ENCODE measurements at places on chromosomes 2 and 18.
A peak's percentile ranks its signal among the peaks of the same experiment; 100 is the strongest.

DNA sequence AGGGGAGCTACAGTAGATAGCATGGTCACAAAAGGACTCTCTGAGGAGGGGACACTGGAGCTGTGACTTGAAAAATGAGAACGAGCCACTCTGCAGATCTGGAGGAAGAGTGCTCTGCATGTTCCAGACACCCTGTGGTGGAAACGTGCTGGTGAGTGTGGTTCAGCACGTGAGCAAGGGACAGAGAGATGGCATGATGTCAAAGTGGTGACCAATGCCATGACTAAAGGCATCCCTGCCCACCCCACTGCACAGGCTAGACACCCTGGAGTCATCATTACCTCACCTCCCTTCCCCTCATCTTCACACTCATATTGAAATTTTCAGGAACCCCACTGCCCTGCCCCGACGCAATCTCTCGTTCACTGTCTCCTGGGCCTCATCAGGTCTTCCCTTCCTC lies 56.5 kb downstream of the SLC4A5 start:
- no peak for DNase-seq

GRCh38 chr2:133130548-133131246 lies 437.6 kb downstream of the NCKAP5 start:
- DNase-seq: no peak

DNA sequence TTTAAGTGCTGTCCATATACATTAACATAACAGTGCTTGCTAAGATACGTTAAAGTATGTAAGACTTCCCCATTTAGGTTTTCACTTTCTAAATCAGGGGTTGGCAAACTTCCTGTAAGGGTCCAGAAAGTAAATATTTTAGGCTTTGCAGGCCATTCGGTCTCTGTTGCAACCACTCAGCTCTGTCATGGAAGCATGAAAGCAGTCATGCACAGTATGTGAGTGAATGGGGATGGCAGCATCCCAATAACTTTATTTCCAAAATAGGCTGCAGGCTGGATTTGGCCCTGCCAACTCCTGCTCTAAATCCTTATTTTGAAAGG lies 128.7 kb downstream of the PLA2R1 start:
- DNase-seq: no peak

- no peak for DNase-seq
These were observed 45.0 kb upstream of the SKOR2 start for GRCh38 chr18:47296462-47296861.

- DNase-seq: no peak
These were observed 30.7 kb downstream of the INPP5D start for GRCh38 chr2:233090879-233091278.

DNA sequence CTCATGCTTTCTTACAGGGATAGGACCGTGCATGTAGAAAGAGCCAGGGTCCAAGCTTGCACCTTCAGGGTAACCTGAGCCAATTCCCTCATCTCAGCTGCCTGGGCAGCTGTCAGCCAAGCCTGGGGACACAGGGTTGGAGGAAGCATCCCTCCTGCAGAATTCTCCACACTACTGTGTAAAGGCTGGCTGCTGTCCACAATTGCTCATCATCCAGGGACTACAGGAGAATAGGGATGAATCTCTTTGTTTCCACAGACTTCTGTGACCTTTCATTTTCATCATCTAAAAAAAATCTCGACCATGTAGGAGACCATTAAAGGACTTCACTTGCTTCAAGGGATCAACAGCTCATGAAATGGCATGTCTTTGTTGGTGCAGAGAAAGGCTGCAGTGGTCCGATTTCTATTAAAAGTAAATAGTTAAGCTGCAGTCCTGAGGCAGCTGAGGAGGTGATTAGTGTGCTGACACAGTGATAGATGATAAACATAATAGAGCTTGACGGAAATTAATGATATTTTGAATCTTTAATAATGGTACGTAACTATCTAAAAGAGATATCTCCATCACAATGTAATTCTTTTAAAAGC lies 74.4 kb upstream of the COPS8 start:
- DNase-seq: no peak

GRCh38 chr2:49714454-49714853 lies 560.1 kb upstream of the FSHR start:
- DNase-seq: peak; percentile 23

DNA sequence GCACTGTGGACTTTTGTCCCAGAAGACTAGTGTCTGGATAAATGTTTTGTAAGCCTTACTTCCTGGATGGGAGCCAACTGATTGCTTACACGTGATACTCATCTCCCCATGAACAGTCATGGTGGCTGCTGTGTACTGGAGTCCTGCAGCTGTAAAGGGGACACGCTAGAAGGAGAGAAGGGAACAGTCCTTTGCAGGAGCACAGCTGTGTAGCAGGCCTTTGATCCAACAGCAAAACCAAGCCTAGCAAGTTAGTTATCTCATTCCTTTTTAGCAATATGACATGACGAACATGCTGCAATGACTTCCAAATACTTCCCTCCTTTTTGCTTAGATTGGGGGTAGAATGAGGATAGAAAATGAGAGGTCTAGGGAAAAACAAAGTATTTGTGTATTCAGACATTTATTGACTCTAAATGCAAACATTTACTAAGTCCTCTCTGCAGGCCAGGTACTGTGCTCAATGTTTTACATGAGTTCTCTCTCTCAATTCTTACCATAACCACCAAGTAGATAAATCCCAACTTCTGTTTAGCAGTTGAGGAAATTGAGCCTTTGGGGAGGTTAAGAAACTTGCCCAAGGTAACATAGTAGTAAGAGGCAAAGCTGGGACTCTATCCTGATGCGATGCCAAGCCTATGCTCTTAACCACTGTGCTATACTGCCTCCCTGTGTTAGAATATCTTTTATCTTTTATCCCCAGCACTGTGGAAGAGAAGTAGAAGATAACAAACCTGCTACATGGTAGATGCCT lies 55.4 kb upstream of the CD28 start:
- peak; percentile 74 for DNase-seq

DNA sequence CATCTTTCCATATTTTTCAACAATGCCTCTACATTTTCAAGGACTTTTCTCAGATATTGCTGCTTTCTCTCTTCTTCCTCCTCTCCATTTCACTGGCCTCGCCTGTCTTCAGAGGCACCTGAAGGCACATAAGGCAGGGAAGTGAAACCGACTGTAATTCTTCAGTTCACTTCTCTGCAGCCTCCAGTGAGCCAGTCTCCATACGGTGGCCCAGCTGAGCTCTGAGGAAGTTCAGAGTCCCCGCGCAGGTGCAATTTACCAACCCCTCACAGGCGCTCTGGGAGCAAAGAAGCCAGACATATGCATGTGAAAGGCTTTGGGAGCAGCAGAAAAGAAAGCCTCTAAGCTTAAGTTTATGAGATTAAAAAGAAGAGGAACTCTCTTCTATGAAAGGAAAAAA lies 12.4 kb downstream of the KLHL14 start:
- DNase-seq: no peak

GRCh38 chr2:8525582-8526402 lies 156.1 kb upstream of the ID2 start:
- peak; percentile 77 for DNase-seq

- DNase-seq: no peak
These were observed 32.6 kb upstream of the SPAG16 start for GRCh38 chr2:213251618-213252017.

- DNase-seq: no peak
These were observed 108.1 kb downstream of the ADCYAP1 start for GRCh38 chr18:1012775-1013174.

DNA sequence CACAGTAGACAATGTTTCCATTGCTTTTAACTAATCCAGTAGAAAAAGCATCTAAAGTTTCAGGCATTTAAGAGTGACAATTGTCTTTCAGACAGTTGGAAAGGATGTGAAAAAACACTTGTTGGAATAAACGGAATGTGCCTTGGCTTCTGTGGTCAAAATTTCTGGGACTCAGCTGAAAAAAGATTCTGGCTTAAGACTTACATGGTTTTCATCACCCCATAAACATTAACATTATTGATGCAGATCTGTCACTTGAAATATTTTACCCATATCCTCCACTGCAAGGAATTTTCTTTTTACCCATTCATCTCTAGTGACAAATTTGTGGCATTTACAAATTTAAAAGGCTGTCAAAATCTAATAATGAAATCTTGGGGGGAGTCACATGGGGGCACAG lies 166.0 kb downstream of the SRBD1 start:
- DNase-seq: no peak

GRCh38 chr2:142048581-142048980 lies 82.2 kb downstream of the LRP1B start:
- no peak for DNase-seq

GRCh38 chr2:55092439-55092838 lies 42.2 kb upstream of the RTN4 start:
- no peak for DNase-seq

GRCh38 chr2:159201360-159202063 lies 85.0 kb downstream of the WDSUB1 start:
- no peak for DNase-seq

DNA sequence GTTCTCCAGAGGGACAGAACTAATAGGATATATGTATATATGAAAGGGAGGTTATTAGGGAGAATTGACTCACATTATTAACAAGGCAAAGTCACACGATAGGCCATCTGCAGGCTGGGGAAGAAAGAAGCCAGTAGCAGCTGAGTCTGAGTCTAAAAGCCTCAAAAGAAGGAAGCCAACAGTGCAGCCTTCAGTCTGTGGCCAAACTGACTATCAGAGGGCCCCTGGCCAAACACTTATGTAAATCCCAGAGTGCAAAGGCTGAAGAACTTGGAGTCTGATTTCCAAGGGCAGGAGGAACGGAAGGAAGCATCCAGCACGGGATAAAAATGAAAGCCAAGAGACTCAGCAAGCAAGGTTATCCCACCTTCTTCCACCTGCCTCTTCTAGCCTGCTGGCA lies 108.0 kb upstream of the LDLRAD4 start:
- DNase-seq: no peak

Measured in BE2C (cell line).